DMS79 treated with DMSO at 0.1 percent for 48 hours (cell line): ENCODE measurements at places on chromosomes 1 and 21.

DNA sequence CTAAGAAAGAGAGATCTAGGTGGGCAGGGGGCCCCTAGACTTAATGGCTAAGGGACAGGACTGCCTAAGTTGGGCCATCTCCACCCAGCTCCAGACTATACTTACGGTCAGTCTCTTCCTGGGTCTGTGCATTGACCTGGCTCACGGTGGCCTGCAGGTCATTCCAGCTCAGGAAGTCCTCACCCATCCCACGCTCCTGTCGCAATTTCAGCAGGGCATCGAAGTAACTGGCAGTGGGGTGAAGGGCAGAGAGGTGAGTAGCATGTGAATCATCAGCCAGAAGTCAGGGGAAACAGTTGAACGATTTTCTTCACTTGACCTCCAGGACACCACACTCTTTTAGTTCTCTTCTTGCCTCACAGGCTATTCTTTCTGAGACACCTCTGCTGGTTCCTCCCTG, 20.5 kb downstream of the IQGAP3 start:
- DNase-seq = no peak

DNA sequence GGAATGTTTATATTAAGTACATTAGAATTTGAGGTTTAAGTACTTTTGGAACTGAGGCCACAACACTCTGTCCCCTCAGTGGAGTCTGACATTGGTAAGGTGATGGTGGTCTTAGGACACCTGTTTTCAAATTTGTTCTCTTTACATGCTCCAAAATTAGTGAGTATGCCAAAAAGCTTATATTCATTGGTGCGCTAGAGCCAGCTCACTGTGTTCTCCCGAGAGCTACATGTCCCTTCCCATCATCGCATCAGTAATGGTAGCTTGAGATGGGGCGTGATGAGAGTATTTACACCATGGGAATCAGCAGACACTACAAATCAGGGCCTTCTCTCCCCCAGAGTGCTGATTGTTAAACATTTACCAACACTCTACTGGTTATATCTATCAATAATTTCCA, 19.5 kb downstream of the ETS2 start:
- no peak for DNase-seq

DNA sequence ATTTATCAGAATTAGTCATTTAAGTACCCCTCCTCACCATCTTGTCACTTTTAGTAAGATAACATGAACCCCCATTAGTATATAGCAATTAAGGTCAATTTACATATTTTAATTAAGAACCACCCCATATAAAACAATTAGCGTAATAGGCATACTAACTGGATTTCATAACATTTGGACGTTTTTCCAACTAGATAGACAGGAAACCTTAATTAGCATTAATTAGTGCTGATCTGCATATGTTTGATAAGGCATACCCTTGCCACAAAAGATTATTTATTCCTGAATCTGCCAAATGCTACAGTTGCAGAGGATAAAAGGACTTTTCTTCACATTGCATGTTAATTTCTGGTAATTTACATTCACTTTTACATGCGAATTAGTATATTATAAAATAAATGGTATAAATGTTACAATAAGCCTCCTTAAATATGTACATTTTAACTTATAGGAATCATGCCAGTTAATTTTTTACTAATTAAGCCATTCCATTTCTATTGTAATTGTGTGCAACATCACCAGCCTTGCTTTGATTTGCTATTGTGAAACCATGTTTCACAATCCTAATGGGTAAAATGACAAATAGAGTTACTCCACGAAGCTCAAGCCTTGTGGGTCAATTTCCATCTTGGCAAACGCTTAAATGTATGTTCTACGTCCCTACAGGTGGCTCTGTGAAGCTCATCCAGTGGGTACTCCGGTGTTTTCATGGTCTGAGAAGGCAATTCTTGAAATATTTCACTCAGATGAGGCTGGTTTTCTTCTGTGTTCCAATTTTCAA, 469.6 kb downstream of the DPYD start:
- no peak for DNase-seq

- no peak for DNase-seq
Observed at GRCh38 chr1:165795894-165796293, 27.2 kb upstream of the TMCO1 start.

- DNase-seq = no peak
Observed at GRCh38 chr1:208393826-208394225, 149.6 kb upstream of the PLXNA2 start.

DNA sequence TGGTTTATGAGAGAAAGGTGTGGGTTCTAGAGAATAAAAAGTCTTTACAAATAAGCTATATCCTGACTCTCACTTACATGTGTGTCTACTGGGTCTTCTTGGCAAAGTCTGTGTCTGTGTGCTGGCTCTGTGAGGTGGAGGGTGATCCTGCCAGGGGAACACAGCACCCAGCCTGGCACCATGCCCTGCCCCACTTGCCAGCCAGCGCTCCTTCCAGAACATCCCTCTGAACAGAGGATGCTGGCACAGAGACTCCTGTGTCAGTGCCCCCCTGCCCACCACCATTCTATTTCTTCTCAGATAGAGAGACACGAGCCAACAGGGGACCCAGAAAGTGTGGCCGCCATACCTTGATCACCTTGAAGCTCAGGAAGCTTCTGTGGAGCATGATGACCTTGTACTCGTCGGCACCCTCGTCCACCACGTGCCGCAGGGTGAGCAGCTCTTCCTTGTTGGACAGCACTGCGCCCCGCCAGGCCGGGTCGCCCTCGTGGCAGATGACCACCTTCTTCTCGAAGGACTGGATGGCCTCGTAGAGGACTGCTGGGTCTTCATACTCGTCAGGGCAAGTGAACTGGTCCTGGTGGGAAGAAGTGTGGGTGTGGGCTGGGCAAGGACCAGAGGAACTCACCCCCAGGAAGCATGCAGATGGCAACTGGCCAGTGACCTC, 49.7 kb downstream of the NTPCR start:
- DNase-seq = no peak

DNA sequence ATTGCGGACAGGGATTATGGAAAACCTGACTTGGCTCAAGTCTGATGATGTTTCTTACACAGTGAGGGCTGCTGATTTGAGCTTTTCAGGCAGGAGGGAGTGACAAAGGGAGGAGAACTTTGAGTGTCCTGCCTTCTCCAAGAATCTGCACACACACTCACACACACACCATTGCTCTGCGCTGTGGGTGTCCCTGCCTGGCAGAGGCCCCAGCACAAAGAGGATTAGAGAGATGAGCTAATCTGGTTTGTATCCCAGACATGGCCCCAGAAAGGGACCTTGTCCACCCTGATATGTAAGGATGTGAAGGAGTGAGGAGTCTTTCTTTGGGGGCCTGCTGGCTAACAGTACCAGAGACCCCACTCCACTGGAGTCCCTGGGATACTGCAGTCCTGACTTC, 5.9 kb upstream of the WNT2B start:
- no peak for DNase-seq

GRCh38 chr1:87558921-87559320, 230.2 kb downstream of the LMO4 start:
- DNase-seq = no peak

DNA sequence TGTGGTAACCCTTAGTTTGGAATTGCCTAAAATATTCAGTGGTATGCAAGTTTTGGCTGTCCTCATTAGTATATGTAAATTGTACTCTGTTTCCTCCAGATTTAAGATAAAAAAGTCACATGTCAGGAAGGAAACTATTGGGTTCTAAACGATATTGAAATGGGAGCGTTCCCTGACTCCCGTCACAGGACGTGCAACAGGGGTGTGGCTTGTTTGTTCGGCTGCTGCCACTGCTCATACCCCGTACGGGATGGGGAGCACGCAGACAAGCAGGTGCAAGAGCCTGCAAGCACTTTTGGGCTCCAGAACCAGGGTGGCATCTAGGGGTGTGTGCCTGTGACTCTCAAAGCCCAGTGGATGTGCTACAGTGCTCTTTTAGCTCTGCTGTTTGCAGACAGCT, 6.2 kb upstream of the PAPPA2 start:
- no peak for DNase-seq

- no peak for DNase-seq
Observed at GRCh38 chr1:36664571-36665287, 182.0 kb upstream of the CSF3R start.

- DNase-seq = no peak
Observed at GRCh38 chr1:59487335-59488031, 190.6 kb downstream of the FGGY start.

- no peak for DNase-seq
Observed at GRCh38 chr21:33296156-33296555, 28.6 kb upstream of the IFNAR1 start.

GRCh38 chr1:22845398-22845935, 127.2 kb downstream of the LACTBL1 start:
- no peak for DNase-seq

GRCh38 chr21:38773099-38774061, 32.3 kb upstream of the ETS2 start:
- no peak for DNase-seq

DNA sequence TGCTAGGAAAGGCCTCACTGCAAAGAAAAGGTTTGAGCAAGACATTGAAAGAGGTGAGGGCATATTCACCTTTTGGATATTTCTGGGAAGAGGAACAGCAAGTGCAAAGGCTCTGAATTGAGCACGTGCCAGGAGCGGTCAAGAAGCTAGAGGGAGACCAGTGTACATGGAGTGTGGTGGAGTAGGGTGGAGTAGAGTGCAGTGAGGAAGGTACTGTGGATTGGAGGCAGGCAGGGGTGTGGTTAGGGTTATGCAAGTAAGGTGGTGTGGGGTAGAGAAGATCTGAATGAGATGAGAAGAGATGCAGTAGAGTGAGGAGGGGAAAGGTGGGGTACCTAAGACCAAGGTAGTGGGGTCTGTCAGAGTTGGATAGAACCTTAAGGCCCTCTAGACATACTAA, 119.6 kb downstream of the OMA1 start:
- DNase-seq = no peak

DNA sequence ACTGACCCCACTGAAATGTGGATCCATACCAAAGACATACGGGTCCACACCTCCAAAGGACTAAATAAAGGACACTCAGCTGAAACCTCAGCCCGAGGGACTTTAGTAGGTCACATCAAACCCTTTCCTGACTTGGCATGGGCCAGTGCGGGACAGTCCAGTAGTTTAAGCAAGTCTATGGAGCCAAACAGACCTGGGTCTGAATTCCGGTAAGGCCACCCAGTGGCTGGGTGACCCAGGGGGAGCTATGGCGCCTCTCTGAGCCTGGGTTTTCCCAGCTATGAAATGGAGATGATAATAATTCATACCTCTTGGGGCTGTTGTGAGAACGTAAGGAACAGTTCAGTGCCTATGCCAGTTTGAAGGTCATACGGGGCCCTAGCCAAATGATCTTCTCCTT, 36.2 kb upstream of the ZBTB40 start:
- DNase-seq = no peak

DNA sequence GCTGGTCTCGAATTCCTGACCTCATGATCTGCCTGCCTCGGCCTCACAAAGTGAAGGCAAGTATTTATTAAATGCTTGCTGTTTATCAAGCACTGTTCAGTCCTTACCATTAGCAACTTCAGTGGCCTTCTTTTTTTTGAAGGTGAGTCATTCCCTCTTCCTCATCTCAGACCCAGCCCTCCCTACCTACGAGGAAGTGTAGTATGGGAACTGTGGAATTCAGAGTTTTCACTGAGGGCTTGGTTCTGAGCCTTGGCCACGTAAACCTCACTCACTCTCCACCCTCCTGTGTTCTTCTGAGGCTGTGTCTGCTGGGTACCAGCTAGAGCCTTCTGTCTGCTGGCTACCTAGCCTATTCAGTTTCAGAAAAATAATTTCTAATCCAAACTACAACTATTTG, 218.3 kb upstream of the SGIP1 start:
- DNase-seq = no peak

DNA sequence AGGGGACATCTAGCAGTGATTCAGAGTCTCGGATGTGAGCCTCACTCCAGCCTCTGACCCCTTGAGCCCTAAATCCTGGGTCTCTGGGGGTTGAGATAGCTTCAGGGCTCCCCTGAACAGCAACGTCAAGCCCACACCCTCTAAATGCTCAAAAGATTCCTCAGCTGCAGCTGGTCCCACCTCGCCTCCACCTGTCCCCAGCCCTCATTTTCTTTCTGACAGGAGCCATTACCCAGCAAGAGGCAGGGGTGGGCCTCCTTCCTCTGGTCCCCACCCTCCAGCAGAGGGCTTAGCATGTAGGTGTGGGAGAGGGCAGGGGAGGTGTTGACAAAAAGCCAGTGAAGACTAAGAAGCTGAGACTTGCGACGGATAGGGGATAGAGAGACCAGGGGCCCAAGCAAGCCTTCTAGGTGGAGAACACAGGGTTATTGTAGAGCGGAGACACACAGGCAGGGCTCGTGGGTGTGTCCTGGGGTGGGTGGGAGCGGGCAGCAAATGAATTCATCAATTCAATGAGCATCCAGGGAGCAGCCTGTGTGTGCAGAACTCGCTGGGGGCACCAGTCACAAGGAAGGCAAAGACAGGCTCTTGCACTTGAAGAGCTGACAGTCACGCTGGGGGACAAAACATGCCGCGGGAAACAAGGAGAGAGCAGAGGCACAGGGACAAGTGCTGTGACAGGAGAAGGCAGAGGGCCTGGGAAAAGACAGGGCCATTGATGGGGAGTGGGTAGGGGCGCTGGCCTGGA, 48.9 kb upstream of the GOLT1A start:
- no peak for DNase-seq

- no peak for DNase-seq
Observed at GRCh38 chr1:205592443-205593003, 39.3 kb downstream of the ELK4 start.

DNA sequence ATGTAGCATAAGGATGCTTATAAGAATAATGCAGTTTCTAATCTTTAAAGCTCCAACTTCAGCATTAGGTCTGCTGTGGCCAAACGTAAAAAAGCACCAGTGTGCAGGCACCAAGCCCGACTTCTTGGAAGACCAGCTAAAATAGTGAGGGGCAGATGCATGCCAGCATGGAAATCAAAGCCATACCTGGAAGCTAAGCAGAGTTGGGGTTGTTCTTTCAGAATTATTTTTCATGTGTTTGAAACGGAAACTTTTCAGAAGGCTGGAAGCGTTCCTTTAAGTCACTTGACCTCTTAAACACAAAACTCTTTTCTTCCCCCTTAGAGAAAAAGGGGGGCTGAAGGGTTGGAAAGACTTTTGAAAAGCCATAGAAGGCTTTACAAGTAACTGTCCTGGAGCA, 329.2 kb upstream of the C1orf87 start:
- DNase-seq = no peak
